Skeletal muscle cell (primary cell): ENCODE measurements at places on chromosomes 1 and 21.

DNA sequence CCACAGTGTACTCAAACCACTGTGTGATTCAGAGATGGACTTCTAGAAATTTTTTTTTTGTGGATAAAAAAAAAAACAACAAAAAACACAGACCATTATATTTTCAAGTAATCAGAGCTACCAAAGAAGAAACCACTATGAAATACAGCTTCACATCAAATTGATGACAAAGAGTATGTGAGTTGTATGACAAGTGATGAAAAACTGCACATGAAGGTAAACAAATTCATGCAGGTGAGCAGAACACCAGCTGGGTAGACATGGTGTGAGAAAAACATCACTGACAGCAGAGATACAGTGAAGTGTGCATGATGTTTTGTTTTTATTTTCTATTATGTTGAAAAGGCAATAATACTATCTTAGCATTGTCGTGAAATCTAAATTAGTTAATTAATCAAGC, 8.0 kb upstream of the PTPRC start:
- no peak for DNase-seq

GRCh38 chr1:238438311-238439270, 547.9 kb upstream of the ZP4 start:
- no peak for DNase-seq

GRCh38 chr1:197913495-197914276, 3.5 kb upstream of the LHX9 start:
- no peak for DNase-seq

DNA sequence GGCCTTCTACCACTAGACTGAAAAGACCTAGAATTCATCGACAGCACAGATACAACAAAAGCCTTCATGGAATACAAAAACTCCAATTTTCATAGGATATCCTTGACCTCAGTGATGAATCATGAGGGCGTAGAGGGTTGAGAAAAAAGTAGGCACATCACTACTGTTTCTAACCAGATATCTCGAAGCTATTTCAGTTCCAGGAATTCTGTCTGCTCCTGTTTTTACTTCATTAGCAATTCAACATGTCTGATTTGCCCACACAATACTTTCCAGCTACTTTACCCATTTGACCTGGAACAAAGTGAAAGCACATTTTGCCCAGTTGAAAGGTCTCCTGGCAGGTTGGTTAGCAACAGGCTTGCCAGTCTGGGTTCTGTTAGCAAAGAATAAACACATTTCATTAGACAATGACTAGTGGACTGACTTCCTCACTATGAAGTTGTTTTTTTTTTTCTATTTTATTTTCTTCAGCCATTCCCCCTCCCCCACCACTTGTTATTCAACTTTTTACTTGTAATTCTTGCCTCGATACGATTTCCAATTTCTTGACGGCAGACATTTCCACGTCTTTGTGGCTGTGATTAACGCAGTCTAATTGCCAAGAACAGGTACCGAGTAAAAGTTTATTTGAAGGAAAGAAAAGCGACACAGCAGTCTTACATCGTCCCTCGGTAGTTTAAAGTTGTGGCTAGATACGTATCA, 4.0 kb upstream of the ZBTB18 start:
- no peak for DNase-seq

DNA sequence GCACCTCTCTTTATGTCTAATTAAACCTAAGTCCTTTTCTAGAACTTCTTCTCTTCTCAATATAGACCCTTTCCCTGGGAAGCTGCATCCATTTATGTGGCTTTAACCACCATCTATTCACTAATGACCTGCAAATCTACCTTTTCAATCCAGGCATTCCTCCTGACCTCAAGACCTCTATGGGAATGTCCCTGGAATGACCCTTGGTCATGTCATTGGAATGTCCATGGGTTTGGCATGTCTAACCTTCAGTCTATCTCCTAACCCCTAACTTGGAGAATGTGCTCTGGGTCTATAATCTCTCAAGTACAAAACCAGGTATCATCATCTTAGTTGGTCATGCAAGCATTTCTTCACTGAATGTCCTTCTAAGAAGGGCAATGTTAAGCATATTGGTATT, 196.1 kb downstream of the KCNH1 start:
- no peak for DNase-seq

DNA sequence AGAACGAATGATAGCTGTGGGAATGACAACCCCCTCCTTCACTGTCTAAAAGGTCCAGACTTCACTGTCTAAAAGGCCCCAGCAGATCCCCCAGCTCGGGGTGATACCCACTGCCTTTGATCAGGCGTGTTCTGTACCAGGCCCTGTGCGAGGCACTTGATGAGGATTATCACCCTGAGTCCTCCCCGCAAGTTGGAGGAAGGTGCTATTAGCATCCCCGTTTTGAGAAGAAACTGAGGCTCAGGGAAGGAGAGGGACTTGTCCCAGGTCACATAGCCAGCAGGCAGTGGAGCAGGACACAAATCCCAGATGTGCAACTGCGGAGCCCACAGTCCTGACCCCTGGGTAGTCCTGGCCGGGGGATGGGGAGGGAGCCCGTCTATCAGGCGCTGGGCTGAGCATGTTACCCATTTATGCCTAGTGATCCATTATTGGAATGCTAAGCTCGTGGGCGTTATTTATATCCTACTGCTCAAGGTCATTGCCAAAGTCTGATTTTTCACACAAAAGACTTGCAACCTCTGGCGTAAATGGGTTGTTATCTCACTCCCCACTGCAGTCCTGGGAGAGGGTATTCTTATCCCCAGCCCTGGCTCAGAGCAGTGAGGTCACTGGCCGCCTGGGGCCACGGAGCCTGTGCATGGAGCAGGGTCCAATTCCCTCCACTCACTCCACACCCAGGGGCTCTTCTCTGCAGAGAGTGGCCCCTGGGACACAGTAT, 722.2 kb downstream of the MATN1 start:
- DNase-seq, result no peak

DNA sequence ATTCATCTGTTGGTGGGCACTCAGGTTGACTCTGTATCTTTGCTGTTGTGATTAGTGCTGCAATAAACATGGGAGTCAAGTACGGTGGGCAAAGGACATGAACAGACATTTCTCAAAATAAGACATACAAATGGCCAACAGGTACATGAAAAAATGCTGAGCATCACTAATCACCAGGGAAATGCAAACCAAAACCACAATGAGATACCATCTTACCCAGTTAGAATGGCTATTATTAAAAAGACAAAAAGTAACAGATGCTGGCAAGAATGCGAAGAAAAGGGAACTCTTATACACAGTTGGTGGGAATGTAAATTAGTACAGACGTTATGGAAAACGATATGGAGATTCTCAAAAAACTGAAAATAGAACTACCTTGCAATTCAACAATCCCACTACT, 98.9 kb downstream of the TMEM53 start:
- no peak for DNase-seq

DNA sequence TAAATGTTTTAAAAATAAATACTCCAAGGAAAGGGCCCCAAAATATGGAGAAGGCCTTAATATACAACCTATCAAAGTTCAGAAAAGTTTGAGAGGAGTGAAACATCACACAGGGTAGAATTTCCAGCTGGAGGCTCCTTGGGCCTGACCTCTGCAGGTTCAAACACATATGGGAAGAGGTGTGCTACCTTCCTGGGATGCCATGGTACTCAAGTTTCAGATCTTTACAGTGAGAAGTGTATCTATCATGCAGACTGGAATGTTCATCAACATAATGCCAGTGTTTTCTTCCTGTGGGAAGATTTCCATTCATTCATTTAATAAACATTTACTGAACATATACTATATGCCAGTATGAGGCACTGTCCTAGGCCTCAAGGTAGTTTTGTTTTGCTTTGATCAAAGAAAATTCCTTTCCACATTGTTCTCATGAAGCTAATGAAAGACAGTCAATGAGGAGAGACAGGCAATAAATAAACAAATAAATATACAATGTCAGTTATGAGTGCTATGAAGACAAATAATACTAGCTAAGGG, 14.6 kb upstream of the ADAR start:
- no peak for DNase-seq

DNA sequence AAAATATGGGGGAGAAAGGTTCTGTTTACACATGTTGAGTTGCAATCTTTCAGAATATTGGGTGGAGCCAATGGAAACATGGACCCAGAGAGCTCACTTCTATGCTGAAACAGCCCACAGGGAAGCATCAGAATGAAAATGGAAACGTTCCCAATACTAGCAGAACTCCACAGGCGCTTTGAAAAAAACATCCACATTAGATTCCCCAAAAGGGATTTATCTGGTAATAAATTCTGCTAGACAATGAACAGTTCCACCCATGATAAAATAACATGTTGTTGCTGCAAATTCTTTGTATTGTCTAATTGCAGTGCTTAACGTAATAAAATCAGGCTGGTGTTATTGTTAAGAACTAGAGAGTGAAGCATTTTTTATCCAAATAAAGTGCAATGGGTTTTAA, 197.0 kb downstream of the GABPA start:
- no peak for DNase-seq

- DNase-seq, result no peak
Measured at GRCh38 chr1:116570358-116571214, at the start of gene CD58. Gene CD58, minus strand, starts transcription at chr1:116571026. Its CDS starts 54 bp downstream, at chr1:116570972.

DNA sequence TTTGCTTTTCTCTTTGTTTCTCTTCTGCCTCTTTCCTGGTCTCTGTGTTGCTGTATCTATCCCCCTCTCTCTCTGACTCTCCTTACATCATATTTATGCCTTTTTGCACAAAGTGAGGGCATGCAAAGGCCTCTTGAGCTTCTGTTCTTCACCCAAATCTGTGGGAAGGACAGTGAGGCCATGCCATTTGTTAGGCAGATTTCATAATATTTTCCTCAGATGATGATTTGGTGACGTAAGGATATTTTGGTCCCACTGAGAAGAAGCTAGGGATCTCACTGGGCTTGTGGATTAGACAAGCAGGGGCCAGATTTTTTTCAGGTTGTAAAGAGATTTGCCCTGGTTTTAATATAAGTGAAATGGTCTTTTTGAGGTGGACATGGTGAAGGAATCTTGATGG, 249.4 kb upstream of the USP24 start:
- no peak for DNase-seq

DNA sequence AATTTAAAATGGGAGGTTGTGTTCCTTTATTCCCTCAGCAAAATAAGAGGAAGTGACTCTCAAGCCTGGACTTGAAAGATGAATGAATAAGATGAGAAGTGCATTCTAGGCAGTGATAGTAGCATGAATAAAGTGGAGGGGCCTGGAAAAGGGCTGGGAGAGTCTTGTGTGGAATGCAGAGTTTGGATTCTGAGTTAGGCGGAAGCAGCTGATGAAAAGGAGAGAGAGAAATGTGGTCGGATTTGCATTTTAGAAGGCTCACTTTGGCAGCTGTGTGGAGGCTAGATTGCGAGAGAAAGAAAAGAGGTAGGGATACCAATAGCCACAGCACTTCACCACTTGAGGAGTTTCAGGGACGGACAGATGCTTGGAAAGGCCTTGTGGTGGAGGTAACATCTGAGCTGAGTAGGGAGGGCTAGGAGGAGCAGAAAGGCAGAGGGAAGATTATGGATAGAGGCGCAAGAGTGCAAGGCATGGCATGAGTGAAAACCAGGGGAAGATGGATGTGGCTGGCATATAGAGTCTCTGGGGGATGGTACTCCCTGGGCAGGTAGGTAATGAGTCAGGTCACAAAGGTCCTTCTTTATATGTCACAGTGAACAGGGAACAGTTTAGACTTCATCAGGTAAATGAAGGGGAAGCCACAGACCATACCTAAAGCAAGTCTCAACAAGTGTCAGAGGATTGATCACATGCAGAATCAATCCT, 59.6 kb downstream of the ST3GAL3 start:
- DNase-seq, result peak; percentile 31

- DNase-seq, result no peak
Measured at GRCh38 chr1:166843322-166843721, 4.0 kb downstream of the POGK start.

DNA sequence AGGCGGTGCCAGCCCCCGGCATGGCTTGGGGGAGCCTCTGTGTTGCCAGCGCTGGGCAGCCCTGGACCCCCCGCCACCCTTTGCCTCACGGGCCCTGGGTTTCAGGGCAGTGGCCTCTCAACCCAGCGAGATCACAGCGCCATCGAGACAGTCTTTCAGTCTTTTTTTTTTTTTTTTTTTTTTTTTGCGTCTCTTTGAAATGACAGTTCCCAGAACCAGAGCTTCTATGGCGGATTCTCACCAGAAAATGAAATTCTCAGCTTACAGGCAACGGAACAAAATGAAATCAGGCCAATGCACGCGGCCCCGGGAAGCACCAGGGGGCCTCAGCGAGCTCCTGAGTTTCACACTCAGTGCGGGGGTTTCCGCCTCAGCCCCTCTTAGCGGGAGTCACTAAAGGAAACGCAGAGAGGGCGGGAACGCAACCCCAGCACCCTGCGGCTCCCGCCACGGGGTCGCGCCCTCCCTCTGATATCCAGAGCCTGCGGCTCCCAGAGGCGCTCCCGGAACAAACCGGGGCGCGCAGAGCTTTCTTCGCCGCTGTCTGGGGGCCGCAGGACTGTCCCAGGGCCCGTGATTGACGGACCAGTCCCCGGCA, 8.0 kb upstream of the COL6A1 start:
- peak; percentile 68 for DNase-seq

- no peak for DNase-seq
Measured at GRCh38 chr1:226804907-226805759, 65.3 kb upstream of the PSEN2 start.

DNA sequence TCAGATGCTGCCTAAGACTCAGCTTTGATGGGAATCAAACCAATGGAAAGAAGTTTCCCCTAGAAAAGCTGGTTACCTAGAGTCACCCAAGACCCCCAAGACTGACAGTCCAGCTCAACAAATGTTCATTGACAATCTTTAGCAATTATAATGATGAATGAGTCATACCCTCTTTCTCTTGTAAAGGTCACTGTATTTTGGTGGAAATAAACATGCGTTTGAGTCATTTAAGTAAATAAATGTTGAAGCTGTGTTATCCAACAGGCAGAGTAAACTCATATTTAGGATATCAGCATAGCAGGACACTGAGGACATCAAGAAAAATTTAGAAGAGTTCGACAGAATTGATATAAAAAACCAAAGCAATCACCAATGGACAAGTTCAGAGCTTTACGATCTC, 295.9 kb downstream of the RGS7 start:
- no peak for DNase-seq

DNA sequence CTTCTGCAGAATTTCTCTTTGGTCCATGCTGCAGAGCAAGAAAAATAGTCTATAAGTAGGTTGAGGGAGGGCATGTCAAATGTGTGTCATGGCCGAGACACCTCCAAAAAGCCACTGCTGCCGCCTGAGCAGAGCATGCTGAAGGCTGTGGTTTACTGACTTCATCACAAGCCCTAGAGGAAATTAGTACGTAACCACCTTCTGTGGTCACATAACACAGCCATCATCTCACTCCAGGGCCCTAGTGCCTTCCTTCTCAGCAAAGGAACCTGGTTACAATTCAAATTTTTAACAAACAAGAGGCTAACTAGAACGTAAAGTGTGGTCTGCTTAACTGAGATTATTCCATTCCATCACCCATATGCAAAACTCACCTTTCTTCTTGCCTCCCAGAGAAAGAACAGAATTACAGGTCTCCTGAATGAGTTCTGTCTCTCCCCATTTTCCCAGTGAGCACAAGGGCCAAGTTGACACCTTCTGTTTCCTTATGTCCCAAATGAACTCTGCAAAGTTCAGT, at the start of gene PTPN22:
PTPN22 (minus strand) TSS at position 116 of the 517 bp plus-strand sequence.
- DNase-seq, result peak; percentile 52

GRCh38 chr21:20308586-20309315, 689.5 kb upstream of the NCAM2 start:
- DNase-seq, result no peak
